ENCODE measurements at places on chromosomes 5 and 9.

- no peak for DNase-seq
Observed at GRCh38 chr5:893711-894110, 1.0 kb downstream of the TRIP13 start.

DNA sequence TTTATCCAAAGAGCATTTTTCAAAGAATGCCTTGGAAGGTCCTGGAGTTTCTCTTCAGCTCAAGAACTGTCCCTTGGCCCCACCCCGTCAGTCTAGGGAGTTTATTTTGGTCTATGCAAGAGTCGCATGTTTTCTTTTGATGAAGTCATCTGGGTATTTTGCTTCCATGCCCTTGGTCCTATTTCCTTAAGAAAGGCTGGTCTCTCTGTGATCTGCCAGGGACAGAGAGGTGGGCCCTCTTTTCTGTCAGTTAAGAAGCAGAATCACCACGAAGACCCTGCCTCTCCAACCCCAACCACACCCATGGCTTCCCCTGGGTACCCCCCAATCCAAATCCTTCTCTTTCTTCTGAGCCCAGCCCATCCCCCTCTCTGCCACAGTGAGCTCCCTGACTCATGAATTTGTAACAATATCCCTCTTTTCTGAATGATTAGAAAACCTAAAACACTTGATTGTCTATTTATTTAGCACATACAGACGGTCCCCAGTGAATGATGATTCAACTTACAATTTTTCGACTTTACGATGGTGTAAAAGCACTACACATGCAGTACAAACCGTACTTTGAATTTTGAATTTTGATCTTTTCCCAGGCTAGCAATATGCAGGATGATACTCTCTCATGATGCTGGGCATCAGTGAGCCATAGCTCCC is 163.5 kb upstream of the ADRA1B start:
- no peak for DNase-seq

GRCh38 chr5:32332966-32333365 is 20.2 kb upstream of the MTMR12 start:
- no peak for DNase-seq

GRCh38 chr9:137759117-137759516 is 118.5 kb upstream of the CACNA1B start:
- DNase-seq = no peak

DNA sequence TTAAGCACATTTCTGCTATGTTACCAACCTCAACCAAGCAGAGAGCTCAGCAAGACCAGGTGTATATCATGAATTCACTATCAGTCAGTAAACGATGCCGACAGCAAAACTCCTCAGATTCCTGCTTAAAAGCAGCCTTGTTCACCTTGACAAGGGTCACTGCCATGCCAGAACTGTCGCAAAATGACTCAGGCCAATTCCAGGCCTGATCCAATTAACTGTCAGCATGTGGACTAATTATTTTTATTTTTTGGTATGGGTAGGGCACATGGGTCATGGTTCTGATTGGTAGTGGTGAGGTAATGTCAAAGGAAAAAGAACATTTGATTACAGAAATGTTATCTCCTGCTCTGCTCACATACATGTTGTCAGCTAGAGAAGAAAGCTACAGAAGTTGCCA is 214.2 kb upstream of the OTULINL start:
- no peak for DNase-seq

- DNase-seq = no peak
Observed at GRCh38 chr9:101684665-101685064, 53.8 kb downstream of the GRIN3A start.

DNA sequence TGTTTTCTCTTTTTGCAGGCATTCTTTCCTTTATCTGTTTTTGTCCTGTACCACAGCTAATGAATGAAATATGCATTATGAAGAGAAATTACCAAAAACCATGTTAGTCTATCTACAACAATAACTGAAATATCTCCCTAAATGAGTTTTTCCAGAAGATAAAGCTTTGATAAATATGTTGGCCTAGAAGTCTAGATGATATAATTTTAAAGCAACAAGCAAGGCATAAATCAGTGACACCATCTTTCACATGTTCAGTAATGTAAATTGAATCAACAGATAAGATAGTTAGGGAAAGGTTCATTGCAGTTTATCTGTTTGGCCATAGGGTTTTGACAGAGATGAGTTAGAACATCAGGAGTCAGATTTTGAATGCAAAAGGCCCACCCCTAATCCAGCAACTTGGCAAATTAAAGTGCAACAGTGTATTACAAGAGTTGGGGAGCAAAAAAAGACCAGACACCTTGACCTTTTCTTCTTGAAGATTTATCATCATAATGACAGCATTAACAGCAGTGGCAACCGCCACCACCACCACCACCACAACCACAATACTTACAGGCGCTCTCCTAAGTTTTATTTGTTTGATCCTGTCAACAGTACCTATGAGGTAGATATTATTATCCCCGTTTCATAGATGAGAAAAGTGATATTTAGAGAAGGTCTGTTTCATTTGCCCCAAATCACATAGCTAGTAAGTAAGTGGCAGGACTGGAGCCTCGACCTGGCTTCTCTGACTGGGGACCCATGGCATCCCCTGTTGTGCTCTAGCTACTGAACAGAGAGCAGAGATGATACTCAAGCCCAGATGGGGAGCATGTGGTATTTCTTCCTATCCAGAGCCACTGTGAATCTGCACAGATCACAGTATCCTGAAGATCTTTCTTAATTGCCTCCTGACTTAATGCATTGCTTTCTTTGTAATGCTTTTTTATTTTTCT is 122.8 kb upstream of the DHFR start:
- DNase-seq = no peak

- DNase-seq = no peak
Observed at GRCh38 chr9:114899461-114899860, 30.9 kb downstream of the TNFSF8 start.

GRCh38 chr9:18159254-18159653 is 314.7 kb upstream of the ADAMTSL1 start:
- DNase-seq = no peak

- DNase-seq = no peak
Observed at GRCh38 chr5:91423871-91424270, 40.8 kb upstream of the ARRDC3 start.

- no peak for DNase-seq
Observed at GRCh38 chr5:107370396-107370968, 300.3 kb downstream of the EFNA5 start.

DNA sequence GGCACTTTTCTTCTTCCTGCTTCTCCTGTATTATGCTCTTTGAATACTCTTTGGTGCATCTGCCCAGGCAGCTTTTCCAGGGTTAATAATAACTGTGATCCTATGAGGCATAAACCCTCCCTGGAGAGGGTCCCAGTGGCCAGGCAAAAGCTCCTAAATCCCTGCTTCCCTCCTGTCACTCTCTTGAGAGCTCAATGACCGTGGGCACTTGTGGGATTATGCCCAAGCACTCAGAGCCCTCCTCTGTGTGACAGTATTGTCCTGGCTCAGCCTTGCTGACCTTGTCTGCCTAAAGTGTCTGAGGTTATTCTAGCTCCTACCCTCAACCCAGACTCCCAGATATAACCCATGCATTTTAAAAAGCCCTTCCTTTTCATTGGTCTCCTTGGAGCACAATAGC is 51.9 kb downstream of the GALNT10 start:
- DNase-seq = no peak

DNA sequence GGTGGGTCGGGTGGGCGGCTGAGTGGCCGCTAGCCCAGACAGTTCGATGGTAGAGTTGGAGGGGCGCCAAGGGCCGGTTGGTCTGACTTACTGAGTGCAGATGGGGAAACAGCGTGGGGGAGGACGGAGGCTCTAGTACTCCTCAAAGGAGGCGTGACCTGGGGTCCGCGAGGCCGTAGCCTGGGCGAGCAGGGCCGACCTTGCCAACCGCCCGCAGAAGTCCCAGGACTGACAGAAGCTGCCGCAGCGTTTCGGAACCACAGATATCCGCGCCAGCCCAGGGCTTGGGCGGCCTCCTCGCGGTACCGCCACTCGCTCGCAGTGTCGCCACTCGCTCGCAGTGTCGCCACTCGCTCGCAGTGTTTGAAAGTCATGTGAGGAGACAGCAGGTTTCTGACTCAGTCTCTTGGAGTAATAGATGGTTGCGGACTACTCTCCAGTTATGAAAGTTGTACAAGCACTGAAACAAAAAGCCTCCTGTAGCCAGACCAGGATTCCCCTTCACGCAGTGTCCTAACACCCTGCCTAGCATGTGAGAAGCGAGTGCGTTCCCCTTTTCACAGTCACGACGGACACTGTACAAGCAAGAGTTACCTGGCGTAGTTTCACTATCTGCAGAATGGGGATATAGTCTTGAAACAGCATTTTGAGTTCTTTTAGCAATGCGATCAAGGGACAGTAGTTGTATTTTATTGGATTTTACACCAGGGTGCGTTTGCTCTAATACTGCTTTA is 674 bp downstream of the TMEM38B start:
- peak; percentile 59 for DNase-seq

GRCh38 chr5:112960315-112960714 is 16.3 kb upstream of the DCP2 start:
- no peak for DNase-seq

DNA sequence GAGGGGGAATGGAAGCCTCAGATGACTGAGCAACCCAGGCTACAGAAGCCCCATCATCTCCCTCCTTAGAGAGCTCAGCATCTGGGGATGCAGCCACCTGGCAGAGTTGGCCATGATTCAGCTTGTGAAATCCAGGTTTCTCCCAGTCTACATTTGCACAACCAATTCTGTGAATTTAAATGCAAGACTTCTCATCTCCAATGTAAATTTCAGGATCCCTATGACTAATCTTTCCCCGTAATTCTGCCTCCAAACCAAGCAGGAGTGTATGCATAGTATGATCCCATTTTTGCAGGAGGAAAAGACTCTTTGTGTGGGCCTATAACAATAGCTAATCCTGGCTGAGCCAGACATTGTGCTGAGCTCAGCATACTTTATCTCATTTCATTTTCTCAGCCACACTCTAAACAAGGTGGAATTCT is 59.6 kb upstream of the IL17B start:
- no peak for DNase-seq

DNA sequence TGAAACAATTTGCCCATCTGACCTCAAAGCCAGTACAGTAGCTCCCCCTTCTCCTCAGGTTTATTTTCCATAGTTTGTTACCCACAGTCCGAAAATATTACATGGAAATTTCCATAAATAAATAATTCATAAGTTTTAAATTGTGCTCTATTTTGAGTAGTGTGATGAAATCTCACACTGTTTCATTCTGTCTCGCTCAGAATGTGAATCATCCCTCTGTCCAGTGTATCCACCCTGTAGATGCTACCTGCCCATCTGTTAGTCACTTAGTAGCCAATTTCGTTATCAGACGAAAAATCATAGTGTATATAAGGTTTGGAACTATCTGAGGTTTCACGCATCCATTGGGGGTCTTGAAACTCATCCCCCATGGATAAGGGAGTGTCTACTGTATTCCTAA is 100.7 kb upstream of the IL7R start:
- no peak for DNase-seq

DNA sequence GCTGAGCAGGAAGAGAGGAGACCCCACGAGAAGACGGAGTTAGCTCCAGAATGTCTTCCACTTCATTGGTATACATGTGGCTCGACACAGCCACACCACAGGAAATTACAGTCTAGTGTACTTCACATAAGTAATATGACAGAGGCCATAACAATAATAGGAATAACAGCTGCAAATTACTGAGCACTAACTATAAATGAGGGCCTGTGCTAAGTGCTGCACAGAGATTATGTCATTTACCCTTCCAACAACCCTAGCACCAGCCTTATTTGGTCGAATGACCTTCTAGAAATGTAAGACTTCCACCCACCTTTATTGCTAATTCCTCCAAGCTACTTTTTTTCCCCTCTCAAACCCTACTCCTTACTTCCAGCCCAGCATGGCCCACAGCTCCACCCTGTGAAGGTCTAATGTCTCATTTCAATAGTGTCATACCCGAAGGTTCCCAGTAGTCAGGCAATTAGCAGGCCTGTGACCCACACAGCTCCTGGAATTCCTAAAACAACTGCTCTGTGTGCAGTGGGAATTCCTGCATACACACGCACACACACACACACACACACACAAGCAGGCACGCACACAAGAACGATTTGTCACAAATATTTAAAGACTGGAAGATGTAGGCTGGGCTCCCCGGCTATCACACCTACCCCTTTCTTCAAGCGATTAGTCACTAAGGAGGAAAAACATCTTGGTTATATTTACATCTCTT is 134.5 kb downstream of the FRMD3 start:
- DNase-seq = no peak

- DNase-seq = no peak
Observed at GRCh38 chr5:124278636-124279035, 467.8 kb downstream of the ZNF608 start.

DNA sequence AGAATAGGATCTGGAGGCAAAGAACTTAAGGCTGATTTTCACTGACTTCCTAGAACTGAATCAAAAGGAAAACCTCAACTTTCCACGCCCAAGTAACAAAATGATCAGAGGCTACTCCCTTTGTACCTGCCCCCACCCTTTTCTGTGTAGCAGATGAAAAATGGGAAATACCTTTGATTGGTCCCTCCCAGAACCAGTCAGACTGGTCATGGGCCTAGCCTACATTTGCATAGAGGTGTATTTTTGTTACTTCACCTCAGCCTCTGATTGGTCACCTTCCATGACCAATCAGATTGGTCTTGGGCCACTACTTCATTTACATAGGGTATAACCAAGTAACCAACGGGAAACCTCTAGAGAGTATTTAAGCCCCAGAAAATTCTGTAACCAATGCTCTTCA is 1553.5 kb upstream of the C9orf72 start:
- DNase-seq = no peak

DNA sequence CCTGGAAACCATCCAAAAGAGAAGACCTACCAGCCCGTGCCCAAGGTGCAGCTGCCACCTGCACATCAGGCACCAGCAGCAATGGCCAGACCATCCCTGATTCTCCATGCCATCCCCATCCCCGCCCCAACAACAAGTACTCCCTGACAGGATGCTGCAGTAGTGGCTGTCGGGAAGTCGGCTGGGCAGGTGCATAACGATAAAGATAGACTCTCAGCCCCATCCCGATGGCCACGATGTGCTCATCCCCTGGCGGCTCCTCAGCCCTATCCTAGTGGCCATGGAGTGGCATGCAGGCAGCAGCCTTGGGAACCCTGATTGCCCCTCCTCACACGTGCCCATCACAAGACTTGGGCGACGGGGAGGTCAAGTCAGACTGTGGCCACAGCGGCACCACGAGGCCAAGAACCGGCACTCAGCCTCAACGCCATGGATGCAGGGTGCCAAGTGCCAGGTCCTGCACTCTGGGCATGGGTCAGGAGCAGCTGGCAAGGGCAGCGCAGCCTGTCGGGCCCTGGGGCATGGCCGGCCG is 368.8 kb upstream of the SPATA31A5 start:
- DNase-seq = no peak

- no peak for DNase-seq
Observed at GRCh38 chr9:11016081-11016480, 403.3 kb upstream of the PTPRD start.

GRCh38 chr9:16134351-16134750 is 581.5 kb downstream of the CCDC171 start:
- DNase-seq = no peak

All from activated CD4-positive, CD25-positive, alpha-beta regulatory T cell treated with anti-CD3 and anti-CD28 coated beads, Interleukin-2, amount 50 U/mL, for 72 hours (primary cell).